ENCODE measurements at places on chromosomes 3 and 15.

DNA sequence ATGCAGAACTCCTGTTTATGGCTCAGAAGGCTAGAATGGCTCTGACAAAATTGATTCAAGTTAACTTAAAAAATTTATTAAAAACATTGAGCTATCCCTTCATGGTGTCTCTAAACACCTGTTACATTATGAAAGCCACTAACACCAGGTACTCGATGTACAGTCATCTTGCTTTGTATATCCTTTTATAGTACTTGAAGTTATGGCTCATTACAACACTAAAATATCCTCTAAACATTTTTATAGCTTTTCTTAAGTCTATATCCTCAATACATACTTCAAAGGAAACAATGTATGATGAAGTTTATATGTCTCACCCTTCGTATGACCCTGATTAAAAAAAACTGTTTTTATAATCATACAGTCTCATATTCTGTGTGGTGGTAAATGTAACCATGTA lies 38.2 kb downstream of the SLITRK3 start:
- no peak for DNase-seq

- no peak for DNase-seq
Measured at GRCh38 chr3:153003441-153003840, 158.6 kb upstream of the RAP2B start.

DNA sequence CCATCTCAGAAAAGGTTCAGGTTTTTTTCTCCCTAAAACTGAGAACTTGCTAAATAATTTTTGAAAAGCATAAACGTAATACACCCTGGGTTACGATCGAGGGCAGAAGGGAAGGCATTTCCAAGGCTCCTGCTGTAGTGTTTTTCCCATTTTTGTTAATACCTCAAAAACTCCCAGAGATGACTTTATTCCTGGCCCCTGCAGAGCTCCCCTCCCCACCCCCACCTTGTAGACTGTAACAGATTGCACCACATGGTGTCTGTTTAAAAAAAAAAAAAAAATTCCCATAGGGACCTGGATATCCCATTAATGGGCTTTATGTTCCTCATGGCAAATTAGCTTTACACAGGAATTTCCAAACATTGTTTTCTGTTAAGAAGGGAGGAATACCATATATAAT lies 38.2 kb downstream of the FEZF2 start:
- no peak for DNase-seq

DNA sequence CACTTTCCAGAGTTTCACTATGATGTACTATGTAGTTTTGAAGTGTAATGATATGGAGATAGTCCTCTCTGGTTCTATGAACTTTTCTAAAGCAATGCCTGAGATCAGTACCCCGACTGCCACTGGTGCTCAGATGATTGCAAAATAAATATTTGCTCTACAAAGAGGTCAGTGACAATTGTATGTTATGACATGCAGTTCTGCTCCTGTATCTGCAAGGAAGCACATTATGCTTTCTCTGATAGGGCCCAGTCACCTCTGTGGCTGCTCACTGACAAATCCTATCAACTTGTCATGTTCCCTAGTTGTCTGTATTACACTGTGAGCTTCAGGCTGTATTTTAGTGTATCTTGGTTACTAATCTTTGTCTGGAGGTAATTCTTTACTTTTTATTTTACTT lies 362.6 kb downstream of the ROBO1 start:
- no peak for DNase-seq

GRCh38 chr3:46524008-46524407 lies 26.2 kb downstream of the RTP3 start:
- no peak for DNase-seq

DNA sequence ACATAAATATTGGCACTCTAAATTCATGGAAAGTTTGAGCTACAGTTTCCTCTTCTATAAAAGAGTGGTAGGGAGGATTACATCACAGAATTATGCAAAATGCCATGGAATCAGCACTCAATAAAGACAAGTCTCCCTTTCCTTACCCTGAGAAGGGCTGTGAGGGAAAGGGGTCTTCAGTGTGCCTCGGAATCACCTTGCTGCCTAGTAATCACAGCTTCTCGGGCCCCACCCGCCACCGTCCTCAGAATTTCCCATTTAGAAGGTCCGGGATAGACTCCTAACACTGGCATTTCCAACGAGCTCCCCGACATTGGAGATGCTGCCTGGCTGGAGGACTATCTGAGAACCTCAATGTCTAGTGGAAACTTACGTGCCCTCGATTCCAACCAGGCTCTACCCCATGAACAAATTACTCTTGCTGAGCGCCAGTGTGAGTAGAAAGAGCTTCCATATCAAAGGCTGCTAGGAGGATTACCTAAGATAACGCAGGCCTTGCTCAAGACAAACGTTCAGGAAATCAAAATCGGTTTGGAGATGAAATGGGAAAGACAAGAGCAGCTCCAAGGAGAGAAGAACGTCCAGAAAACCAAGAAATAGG lies 92.1 kb upstream of the CHD2 start:
- no peak for DNase-seq

GRCh38 chr3:143442814-143443447 lies 323.4 kb downstream of the CHST2 start:
- DNase-seq: no peak

DNA sequence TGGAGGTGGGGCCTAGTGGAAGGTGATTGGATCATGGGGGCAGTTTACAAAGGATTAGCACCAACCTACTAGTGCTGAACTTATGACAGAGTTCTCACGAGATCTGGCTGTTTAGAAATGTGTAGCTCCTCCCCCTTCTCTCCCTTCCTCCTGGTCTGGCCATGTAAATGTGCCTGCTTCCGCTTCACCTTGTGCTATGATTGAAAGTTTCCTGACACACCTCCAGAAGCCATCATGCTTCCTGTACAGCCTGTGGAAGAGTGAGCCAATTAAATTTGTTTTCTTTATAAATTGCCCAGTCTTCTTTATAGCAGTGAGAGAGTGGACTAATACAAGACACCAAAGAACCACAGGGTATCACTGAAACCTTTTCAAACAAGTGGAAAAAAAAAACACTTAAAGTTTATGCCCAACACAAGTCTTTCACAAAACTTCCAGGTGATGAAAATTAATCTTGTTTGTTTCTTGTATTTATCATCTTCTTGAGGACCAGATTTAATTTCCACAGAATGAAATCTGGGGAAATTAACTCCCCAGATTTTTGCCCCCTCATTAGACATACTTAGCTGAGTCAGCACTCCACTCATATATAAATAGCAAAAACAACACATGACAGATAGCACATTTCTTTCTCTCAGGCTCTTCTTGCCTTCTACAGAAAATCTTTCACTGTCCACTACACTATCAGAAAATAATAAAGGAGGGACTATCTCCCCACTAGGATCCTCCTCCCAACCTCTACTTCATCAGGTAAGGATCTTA lies 847.2 kb downstream of the TUSC7 start:
- no peak for DNase-seq

DNA sequence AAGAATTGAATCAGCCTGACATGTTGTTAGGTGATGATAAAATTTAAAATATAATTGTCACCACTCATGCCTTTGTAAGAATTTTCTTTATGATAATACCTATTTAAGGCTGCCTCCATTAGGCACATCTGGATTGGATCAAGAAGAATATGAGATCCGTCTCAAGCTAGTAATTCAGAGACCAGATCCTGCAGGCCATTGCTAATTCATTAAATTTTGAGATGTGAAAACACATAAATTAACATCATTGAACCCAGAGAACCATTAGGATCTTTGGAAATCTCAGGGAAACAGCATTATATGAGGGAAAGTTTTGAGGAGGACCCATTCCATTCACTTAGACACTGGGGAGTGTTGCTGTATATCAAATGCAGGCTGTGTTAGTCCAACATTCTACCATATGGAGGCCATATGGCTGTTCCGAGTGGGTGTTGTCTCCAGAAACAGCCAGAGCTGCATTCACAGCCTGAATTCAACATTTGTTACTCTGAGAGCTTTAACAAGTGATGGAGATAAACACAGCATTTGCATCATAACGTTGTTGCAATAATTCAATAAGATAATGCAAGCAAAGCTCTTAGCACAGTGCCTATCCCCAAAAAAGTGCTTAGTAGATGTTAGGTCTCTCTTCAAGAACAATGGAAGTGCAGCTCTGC lies 67.4 kb downstream of the DTWD1 start:
- DNase-seq: no peak

GRCh38 chr3:43619588-43619987 lies 2.2 kb downstream of the ANO10 start:
- no peak for DNase-seq

GRCh38 chr3:169161011-169161410 lies 502.5 kb downstream of the MECOM start:
- DNase-seq: no peak

- no peak for DNase-seq
Measured at GRCh38 chr3:46393011-46393410, 13.9 kb downstream of the CCR5AS start.

GRCh38 chr15:68211656-68212320 lies 6.7 kb upstream of the CALML4 start:
- no peak for DNase-seq

GRCh38 chr3:149850787-149851584 lies 38.0 kb downstream of the RNF13 start:
- no peak for DNase-seq

DNA sequence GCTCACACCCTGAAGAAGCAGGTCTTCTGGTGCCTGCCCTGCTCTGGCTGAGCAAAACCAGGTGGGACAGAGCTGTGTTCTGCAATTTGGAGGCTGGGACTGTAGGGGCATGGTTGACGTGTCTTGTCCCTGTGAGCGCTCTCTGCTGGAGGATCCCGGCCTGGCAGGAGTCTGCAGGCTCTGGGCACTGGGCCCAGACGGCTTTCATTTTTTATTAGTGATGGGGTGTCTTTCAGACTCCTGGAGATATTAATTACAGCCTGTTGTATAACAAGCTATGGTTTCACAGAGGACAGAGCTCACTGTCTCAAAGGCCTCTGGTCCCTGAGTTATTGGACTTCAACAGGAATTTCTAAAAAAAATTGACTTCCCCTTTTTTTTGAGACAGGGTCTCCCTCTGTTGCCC lies 29.5 kb upstream of the ZNF710 start:
- no peak for DNase-seq

- DNase-seq: no peak
Measured at GRCh38 chr3:146308222-146308621, 57.3 kb upstream of the PLSCR4 start.

DNA sequence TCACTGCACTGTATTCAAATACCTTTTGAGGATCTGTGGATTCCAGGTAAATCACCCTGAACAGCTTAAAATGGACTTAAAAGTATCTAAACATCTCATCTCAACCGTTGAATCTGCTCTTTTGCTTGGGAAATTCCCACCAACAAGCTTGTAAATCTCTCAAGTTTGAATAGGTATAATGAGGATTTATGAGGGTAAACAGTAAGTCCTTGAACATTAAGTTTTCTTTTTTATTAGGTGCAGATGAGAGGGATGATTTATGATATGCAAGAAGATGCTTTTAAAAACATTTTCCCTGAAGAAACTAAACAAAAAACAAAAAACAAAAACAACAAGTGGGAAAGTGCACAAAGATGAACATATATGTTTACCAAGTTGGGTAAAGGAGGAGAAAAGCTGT lies 290.6 kb downstream of the ROBO1 start:
- no peak for DNase-seq

- DNase-seq: no peak
Measured at GRCh38 chr3:11944052-11944673, 60.0 kb upstream of the SYN2 start.

DNA sequence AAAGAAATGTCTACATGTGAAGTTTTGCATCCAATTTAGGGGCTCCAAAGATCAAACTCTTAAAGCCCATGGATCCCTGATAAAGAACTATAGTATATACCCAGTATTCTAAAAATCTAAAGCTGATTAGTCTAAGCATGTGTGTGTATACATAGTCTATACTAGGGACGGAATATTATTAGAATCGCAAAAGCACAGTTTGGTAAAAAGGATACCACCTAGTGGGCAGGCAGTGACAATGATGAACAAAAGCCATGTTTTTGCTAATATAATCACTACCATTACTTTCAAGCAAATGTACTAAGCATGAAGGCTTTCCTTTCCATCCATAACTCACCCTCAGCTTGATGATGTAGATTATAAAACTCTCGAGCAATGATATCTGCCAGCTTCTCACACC lies 16.5 kb downstream of the POLQ start:
- no peak for DNase-seq

DNA sequence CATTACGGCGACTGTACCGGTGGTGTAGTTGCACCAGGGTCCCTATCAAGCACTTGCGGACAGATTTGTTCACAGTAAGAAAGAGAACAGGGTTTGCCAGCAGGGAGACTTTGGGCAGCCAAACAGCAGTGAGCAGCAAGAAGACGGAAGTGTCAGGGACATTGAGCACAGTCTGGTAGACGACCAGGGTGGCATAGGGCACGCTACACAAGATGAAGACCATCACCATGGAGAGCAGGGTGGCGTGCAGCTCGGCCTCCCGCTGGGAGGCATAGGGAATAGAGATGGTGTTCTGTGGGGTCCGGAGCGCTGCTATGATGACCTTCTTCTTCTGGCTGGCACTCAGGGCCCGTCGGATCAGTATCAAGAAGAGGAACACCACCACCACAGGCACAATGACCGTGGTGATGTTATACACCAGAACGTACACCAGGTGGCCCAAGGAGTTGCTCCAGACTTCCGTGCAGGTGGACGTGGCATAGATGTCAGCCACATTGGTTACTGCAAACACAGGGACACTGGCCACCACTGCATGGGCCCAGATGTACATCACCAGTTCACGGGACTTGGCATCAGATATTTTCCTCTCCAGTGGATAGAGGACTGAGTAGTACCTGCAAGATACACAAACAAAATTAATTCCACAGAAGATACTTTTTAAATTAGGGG lies 19.1 kb upstream of the FSIP1 start:
- DNase-seq: no peak

DNA sequence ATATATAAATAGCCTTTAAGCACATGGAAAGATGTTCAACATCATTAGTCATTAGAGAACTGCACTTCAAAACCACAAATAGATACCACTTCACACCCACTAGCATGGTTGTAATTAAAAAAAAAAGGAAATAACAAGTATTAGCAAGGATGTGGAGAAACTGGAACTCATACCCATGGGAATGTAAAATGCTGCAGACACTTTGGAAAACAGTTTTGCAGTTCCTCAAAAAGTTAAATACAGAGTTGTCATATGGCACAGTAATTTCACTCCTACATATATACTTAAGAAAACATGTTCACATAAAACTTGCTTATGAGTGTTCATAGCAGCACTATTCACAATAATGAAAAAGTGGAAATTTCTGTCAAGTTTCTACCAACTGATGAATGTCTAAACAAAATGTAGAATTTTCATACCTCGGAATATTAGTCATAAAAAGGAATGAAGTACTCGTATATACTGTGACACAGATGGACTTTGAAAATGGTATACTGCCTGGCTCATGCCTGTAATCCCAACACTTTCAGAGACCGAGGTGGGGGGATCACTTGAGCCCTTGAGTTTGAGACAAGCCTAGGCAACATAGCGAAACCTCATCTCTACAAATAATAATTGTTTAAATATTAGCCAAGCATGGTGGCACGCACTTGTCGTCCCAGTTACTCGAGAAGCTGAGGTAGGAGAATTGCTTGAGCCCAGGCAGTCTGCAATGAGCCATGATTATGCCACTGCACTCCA lies 28.1 kb downstream of the BCL2A1 start:
- DNase-seq: no peak

Measured in stimulated activated CD8-positive, alpha-beta memory T cell treated with anti-CD3 and anti-CD28 coated beads, Interleukin-4, amount 100 ng/mL, for 4 hours (primary cell).